CD4-positive, alpha-beta T cell (primary cell): ENCODE measurements at places on chromosomes 12 and 14.
A peak's percentile ranks its signal among the peaks of the same experiment; 100 is the strongest.

GRCh38 chr14:76761960-76762410 lies 717 bp downstream of the VASH1 start:
- DNase-seq = peak; percentile 23

- peak; percentile 59 for DNase-seq
Observed at GRCh38 chr12:111426344-111427185, 20.8 kb downstream of the SH2B3 start.

DNA sequence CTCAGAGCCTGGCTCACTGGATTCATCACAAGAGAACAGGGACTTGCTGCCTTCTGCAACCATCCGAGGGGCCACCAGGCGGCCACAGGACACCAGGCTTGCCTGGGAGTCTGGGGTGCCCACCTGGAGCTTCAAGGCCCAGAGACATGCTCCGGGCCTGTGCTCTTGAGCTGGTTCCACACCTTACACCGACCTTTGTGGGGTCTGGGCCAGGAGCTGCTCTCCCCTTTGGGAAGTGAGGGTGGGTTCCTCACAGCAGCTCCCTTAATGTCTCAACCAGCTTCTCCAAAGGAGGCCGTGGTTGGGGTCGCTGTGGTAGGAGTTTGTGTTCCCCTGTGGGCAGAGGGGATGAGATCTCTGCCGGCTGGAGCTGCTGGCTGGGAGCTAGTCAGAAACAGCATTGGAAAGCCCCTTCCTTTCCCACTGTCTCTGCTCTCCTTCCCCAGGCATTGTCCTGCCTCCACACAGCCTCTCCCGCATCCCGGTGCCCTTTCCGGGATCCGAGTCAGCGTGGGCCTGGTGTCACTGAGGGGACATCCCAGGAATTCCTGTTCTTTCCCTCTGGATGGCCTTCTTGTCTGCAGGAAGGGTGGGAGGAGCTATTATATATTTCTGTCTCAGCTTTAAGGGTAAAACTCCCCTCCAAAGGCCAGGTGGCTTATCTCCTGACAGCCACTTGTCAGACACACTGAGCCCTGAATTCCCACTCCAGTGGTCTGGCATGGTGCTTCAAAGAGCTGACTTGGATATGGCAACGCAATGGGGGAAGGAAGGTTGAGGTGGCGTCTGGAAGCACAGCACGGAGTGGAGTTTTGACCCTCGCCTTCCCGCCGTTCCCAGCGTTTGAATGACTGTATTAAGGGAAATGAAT lies 5.1 kb upstream of the PAPLN start:
- no peak for DNase-seq

DNA sequence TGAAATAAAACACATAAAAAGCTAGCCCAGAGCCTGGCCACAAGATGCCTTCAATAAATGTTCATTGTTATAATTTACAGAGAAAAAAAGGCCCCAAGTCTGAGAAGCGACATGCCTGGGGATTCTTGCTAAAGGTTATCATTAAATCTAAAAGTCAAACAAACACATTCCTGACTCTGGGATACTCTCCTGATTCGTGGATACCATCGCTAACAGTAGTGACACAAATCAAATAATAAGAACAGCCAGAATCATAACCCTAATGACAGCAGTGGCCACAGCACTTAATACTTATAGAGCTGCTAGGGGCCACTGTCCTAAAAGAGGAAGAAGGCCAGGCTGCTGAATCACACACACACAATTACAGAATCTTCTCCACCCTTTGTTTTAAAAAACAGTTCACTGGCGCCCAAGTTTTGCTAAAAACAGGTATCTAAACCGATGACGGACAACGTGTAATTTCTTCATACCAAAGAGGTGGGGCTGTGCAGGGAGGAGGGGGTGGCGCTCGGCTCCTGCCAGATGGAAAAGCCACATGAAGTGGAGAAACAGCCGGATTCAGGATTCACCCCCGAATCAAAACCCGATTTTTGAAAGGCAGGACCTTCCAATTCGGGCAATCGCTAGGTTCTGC lies 1.2 kb downstream of the CLIP1 start:
- no peak for DNase-seq

DNA sequence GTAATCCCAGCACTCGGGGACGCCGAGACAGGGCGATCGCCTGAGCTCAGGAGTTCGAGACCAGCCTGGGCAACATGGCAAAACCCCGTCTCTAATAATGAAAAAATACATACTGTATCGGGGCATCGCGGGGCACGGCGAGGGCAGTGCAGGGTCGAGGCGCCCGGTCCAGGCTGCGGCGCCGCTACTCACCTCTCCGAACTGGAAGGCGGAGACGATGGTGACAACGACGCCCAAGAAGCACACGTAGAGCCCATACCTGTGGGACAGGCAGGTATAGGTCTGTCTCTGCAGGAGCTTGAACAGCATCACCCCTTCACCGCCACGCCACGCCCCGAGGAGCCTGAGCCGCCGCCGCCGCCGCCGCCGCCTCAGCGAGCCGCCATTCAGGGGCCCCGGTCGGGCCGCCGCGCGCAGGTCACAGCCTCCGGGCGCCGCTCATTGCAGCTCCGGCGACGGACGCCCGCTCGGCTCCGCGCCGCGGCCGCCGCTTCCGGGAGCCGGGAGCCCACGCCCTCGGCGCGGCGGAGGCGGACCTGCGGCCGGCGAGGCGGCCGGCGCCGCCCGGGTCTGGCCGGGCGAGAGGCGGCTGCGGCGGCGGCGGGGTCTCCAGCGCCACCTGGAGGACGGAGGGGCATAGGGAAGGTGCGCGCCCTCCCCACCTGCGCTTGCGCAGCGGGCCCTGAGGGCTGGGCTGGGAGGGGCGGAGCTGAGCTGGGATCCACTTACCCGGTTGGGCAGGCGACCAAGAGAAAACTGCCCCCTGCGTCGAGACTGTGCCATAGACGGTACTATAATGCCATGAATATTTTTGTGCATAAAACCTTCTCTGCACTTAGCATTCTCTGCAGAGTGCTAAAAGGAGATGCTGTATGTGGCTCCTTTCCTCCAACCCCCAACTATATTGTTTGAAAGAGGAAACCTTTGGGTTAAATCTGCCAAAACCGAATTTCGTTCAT lies at the start of gene GNPTAB:
Gene GNPTAB, minus strand, starts transcription at position 593 of the 959 bp plus-strand sequence. Its CDS starts 284 bp downstream, at position 309.
- DNase-seq = peak; percentile 98

- DNase-seq = no peak
Observed at GRCh38 chr12:88142610-88142991, 494 bp downstream of the TMTC3 start.

DNA sequence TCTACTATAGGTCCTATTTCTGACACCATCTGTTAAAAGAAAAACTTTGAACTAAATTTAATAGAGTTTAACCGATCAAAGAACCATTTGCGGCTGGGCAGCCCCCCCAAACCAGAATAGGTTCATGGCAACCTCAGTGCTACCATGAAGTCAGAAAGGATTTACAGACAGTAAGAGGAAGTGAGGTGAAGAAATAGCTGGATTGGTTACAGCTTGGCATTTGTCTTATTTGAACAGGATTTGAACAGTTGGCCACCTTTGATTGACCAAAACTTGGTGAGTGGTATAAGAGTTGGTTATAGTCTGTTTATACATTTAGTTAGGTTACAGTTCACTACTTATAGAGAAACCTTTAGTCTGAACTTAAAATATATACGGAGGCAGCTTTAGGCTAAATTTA lies 88.9 kb downstream of the TXNDC16 start:
- DNase-seq = no peak

GRCh38 chr12:112111931-112112330 lies 3.3 kb upstream of the NAA25 start:
- no peak for DNase-seq

DNA sequence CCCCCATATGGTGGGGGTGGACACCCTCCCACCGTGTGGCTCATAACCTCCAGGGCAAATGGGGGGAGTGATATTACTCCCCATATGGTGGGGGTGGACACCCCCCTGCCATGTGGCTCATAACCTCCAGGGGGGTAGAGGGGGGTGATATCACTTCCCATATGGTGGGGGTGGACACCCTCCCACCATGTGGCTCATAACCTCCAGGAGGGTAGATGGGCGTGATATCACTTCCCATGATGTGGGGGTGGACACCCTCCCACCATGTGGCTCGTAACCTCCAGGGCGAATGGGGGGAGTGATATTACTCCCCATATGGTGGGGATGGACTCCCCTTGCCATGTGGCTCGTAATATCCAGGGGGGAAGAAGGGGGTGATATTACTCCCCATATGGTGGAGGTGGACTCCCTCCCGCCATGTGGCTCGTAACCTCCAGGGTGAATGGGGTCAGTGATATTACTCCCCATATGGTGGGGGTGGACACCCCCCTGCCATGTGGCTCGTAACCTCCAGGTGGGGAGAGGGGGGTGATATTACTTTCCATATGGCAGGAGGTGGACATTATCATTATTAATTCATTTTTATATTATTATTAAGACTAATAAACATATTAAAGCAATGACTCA lies 51.2 kb upstream of the OXA1L start:
- DNase-seq = no peak

GRCh38 chr12:91922139-91922538 lies 223.5 kb downstream of the BTG1 start:
- DNase-seq = no peak

DNA sequence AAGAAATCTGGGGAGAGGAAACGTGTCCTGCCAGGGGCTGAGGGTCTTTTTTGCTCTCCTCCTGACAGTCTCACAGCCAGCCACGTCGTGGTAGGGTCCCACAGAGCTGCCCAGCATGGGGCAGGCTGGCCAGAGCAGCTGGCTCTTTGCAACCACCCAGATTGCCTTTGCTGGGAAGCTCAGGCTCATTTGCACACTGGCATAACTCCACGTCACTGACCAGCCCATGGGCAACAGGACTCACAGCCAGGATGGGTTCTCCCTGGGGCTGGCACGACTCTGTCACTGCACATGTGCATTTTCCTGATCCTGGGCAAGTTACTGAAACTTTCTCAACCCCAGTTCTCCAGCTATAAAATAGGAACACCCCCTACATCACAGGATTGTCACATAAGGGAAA lies 242.2 kb downstream of the DPF3 start:
- DNase-seq = no peak

DNA sequence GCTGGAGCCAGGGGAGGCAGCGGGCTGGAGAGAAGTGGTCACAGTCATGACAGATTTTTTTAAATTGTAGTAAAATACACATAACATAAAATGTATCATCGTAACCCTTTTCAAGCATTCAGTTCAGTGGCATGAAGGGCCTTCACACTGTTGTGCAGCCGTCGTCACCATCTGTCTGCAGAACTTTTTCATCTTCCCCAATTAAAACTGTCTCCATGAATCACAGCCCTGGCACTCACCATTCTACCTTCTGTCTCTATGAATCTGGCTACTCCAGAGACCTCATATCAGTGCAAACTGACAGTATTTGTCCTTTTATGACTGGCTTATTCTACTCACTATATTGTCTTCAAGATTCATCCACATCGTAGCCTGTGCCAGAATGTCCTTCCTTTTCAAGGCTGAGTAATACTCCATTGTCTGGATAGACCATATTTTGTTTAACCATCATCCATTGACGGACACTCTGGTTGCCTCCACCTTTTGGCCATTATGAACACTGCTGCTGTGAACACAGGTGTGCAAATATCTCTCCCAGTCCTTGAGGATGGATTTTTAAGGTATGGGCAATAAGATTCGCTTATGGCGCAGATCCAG lies 91.5 kb upstream of the NCOR2 start:
- no peak for DNase-seq

GRCh38 chr14:94570002-94570400 lies 8.8 kb downstream of the SERPINA4 start:
- DNase-seq = no peak

- DNase-seq = no peak
Observed at GRCh38 chr14:105012171-105012985, 8.5 kb downstream of the CDCA4 start.

- no peak for DNase-seq
Observed at GRCh38 chr14:95526483-95527386, 8.1 kb upstream of the GLRX5 start.

GRCh38 chr12:62748941-62749468 lies 185.9 kb downstream of the PPM1H start:
- no peak for DNase-seq

GRCh38 chr12:124236625-124237031 lies 58.3 kb upstream of the RFLNA start:
- DNase-seq = no peak

DNA sequence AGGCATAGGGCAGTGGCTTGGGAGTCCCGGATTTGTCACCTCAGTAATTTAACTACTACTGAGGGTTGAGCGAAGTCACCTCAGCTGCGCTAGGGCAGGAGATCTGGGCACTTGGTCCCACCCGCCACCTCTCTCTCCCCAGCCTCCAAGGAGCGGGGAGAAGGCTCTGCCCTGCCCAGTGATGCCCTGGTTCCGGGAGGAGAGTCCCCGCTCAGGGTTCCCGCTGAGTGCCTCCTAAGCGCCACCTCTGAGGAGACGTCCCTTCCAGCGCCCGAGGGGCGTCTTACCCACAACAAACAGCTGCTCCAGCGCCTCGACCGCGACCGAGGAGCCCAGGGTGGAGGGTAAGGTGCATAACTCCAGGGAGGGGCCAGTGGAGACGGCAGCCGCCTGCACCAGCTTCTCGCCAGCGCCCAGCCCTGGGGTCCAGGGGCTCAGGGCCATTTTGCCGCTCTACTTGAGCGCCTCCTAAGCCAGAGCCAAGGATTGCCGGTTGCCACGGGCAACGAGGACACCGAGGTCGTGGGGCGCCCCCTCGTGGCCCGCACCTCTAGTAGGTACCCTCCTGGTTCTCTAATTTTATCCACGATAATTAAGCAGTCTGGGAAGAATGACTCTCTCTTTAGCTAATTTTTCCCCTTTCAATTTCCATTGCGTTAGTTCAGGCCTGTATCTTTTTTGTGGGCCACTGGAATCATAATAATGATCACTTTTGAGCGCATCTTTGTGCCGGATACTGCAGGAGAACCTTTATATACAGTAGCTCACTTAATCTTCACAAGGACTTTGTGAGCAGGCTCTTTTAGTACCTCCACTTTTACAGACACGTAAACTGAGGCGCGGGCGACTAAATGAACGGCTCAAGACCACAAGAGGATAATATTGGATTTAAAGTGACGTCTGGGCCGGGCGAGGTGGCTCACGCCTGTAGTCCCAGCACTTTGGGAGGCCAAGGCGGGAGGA lies at the start of gene CCDC175:
Gene CCDC175, minus strand, starts transcription at position 481 of the 963 bp plus-strand sequence. Its CDS starts 37 bp downstream, at position 444.
- DNase-seq = peak; percentile 88

DNA sequence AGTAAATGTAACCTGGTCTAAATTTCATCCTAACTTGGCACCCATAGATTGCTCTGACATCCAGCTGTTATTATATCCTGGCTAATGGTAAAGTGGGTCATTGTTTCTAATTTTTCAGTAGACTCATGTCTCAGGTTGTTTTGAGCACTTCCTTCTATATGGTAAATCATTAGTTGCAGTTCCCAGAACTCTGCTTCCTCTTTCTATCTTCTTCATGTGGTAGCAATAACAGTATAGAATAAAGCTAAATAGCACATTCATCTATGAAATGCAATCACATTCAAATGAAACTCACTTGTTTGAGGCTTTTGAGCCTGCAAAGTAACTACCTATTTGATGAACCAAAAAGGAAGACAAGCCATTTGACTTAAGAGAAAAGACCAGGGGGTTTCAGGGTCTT lies 65.1 kb upstream of the GZMB start:
- DNase-seq = no peak

DNA sequence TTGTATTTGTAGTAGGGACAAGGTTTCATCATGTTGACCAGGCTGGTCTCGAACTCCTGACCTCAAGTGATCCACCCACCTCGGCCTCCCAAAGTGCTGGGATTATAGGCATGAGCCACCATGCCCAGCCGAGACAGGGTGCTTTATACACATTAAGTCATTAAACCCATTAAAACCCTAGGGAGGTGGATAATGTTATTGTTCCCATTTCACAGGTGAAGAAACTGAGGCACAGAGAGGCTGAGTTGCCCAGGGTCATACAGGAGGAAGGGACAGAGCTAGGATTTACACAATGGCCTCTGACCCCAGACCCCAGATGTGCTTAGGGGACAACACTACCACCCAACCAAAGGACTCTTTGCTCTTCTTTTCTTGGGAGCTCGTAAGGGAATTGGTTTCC lies 51.0 kb upstream of the RIN3 start:
- DNase-seq = no peak

- no peak for DNase-seq
Observed at GRCh38 chr12:131002216-131002631, 48.5 kb downstream of the ADGRD1 start.
